ENCODE measurements at places on chromosomes 16 and 17.

DNA sequence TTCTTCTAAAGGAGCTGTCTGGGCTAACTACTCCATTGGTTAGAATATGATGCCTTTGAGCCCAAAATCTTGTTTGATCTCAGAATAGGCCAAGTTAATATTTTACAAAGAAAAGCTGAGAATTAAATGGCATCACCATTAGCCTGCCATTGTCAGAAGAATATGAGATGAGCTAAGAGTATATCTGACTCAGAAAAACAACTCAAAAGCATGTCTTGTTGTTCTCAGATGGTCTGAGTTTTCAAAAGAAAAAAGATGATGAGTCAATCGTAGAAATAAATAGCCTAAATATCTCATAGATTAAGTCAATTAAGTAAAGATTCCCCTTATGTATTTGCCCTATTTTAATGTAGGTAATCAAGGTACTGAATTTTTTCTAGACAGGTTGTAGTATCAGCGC lies 197.1 kb upstream of the TBX2 start:
- no peak for DNase-seq

GRCh38 chr17:46171939-46172338 lies 21.3 kb downstream of the KANSL1 start:
- no peak for DNase-seq

GRCh38 chr16:66681676-66682075 lies 14.9 kb downstream of the CMTM4 start:
- DNase-seq: no peak

DNA sequence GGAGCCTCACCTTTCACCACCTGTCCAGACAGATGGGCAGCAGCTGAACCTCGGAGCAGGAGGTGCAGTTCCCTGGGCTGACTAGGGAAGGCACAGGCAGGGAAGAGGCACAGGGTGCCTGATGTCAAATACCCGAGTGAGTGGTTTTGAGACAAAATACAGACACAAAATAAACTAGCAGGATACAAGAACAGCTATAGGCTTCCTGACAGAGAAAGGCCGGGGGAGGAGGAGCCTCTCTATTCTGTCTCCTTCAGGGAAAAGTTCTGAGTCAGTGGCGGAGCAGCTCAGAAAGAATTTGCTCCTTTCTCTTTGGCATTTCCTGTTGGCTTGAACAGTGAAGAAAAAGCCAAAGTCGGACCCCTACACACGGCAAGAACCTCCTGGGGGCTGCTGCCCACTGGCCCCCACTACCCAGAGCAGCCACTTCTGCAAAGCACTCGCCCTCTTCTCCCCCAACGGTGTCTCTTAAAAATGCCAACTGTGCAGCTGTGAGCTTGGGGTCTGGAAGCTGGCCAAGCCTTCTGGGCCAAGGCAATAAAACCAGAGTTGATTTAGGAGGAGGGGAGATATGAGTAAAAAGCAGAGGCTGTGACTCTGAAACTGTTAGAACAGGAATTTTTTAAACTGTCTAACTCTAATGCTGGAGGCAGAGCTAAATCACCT lies 14.4 kb upstream of the FAAP100 start:
- DNase-seq: no peak

DNA sequence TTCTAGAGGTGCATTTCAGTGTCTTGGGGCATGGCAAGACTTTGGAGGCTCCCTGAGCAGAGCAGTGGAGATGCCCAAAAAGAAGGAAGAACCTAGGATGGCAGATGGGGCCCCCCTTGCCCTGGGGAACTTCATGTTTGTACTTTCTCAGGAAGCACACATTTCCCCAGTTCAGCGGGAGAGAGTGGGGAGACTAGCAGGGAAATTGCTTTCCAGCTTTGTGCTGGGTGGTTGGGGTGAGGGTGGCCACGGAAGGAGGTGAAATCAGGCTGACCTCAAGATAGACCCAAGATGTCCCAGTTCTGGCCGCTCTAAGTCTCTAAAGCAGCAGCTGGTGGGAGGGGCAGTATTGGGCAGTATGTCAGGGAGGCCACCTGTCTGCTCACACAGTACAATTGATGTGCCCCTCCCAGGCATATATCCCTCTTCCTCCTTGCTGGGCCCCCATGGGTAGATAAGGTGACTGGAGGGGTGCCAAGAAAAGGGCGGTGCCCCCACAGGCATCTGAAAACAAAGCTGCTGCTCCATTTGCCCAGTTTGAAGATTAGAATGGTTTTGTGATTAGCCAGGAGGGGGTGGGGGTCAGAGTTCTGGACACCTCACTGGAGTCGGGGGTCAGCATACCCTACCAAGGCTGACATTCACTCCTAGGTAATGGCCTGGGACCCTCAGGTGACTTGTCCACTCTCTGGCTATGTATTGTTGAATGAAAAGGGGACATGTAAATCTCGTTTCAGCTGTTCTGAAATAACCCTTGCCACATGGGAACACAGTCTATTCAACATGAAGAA lies 17.1 kb upstream of the NAGLU start:
- no peak for DNase-seq

DNA sequence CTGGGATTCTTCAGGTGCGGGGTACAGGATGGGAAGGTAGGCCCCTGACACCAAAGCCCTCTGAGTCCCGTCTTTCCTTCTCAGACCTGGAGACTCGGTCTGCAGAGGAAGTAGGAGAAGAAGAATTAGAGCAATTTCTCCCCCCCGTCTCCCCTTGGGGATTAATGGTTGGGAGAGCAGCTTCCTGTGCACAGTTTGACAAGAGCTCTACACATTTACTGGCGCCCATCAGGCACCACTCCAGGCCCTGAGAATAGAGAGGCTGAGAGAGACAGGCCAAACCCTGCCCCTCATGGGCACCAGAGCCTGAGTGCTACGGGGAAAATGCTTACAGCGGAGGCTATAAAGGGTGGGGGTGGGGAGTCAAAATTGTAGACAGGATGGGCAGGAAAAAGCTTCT lies 3.5 kb upstream of the C16orf74 start:
- no peak for DNase-seq
